ENCODE measurements at places on chromosomes 11 and 22.

- DNase-seq, result no peak
Observed at GRCh38 chr22:43550672-43551071, 138.9 kb downstream of the MPPED1 start.

GRCh38 chr11:65615950-65616574, 486 bp downstream of the PCNX3 start:
- no peak for DNase-seq

DNA sequence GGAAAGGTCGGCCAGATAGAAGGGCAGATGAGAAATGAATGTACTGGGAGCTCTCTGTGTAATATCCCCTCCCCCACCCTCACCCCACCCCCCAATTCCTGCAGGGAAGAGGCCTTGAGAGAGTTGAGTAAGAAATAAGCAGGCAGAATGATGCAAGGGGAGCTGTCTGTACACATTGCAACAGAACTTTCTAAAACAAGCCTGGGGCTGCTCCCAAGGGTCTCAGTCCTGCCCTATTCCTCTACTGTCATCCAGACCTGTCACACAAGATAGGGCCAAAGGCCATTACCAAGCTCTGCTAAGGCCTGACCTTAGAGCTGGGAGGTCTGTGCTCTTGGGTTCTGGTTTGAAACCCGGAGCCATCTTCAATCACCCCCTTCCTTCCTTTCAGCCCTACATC, 5.7 kb upstream of the DGAT2 start:
- no peak for DNase-seq

DNA sequence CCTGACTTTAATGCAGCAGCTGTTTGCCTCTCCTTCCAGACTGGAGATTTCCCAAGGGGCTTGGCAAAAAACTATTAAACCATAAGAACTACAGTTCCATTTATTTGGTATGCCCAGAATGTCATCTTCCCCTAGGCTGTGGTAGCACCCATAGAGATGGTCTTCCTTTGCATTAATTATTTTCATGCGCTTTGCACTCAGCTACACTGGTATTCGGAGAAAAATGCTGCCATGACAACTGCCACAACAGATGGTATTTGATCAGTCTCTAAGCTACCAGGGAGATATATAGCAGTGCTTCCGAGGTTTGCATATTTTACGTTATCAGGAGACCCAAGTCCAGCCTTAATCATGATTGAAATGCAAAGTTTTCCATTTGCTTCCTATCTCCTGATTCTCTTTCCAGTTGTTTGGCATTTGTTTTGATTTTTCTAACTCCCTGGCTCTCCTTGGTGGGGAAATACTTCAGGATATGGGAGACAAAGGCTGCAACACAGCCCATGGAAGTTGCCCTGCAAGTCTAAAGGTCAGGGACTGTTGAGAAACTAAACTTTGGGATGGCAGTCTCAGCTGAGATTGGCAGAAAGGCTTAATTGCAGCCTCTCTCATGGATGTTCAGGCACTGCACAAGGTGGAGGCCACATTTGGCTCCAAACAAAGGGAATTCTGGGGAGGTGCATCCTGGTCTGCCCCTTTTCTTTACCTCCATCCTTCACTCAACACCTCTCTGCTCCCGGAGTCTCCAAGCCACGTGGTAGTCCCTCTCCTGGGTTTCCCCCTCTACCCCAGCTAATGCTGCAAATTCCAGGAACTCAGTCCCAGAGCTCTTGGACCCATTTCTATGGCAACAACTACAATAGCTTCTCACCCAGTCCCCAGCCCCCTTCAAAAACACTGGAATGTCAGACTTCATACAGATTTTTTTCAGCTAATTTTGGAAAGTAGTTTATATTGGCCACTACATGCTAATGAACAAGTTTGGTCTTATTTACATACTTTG, 151.8 kb downstream of the NAV2 start:
- no peak for DNase-seq

DNA sequence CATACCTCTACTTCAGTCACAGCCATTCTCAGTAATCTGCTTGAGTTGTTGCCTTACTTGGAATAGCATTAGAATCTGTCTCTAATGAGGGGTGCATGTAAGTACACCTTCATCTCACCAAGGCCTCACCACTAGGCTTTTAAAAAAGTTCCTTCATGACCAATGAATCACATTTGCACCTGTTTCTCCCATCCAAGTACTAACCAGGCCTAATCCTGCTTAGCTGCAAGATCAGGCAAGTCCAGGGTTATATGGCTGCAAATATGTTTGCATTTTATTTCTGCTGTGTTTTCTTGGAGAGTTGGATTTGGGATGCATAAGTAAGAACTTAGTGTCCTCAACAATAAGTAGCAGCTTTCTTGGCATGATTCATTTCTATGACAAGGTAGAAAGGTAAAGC, 66.9 kb downstream of the BBOX1 start:
- DNase-seq, result no peak

DNA sequence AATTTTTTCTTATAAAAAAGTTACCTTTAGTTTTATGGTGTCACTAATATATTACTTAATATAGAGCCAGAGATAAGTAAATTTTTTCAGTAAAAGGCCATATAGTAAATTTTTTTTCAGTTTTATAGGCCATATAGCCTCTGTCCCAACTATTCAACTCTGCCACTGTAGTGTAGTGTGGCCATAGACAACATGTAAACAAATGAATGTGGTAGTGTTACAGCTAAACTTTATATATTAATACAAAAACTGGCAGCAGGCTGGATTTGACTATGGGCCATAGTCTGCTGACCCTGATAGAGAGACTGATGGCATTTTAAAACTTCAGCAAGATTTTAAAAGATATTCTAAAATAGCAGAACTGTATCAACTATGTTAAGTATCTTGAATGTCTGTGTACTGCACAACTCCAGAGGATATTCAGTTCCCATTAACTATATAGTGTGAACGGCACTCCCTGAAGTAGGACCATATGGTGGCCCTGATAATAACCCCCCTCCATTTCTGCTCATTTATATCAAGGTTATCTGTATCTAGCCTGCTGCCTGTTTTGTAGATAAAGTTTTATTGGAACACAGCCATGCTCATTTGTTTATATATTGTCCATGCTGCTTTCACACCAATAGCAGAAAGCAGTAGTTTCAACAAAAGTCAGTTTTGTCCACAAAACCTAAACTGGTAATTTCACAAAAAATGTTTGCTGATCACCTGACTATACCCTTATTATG, 71.6 kb downstream of the PRMT3 start:
- no peak for DNase-seq

DNA sequence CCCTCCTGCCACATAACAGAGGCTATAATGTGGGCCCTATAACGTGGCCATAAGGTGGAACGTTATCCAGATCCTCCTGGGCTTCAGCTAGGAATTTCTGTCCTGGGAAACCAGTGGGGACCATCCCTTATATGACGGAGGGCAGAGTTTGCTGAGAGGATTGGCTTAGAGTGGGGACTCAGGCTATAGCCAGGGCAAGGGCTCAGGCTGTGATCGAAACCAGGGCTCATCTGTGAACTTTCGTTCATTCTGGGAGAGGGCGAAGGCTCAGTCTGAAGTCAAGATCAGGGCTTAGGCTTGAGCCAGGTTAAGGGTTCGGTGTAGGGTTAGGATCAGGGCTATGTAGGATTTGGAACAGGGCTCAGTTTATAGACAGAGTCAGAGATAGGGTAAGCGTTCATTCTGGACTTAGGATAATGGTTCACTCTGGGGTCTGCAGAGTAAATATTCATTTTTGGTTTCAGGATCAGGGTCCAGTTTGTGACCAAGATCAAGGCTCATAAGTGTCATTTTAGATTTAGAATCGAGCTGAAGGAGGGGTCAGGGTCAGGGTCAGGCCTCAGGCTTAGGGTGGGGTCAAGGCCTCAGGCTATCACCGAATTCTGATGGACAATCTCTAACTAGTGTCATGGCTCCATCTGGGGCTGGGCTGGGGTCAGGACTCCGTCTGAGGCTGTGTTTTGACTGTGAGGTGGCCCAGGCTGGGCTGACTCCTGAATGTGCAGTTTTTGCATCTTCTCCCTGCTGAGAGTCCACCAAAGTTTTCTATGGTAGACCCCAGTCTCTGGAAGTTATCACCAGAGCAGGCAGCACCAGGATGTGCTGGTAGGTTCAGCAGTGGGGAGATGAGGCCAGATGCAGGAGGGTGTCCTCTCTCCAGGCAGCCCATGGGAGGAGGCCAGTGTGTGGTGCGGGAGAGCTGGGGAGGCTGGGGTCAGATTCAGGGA, 33.9 kb upstream of the SOX10 start:
- no peak for DNase-seq

Data from KBM-7 (cell line).